ENCODE measurements at places on chromosomes 13 and 19.
A peak's percentile ranks its signal among the peaks of the same experiment; 100 is the strongest.

- no peak for DNase-seq
Measured at GRCh38 chr19:35882114-35882832, 13.9 kb downstream of the APLP1 start.

DNA sequence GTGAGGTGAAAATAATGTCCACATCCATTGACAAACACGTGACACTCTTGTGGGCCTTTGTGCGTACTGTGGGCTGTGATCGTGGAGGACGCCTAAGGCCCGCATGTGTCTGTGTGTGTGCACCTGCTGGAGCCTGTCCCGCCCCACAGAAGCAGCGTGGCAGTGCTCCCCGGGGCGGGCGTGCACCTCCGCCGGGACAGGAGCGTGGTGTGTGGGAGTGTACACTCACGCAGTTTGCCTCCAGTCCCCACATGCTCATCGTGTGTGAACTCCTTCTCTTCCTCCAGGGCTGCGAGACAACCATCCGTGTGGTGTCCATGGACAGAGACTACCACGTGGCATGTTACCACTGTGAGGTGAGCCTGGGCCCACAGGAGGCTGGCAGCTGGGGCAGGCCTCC, 13.9 kb downstream of the WTIP start:
- no peak for DNase-seq

DNA sequence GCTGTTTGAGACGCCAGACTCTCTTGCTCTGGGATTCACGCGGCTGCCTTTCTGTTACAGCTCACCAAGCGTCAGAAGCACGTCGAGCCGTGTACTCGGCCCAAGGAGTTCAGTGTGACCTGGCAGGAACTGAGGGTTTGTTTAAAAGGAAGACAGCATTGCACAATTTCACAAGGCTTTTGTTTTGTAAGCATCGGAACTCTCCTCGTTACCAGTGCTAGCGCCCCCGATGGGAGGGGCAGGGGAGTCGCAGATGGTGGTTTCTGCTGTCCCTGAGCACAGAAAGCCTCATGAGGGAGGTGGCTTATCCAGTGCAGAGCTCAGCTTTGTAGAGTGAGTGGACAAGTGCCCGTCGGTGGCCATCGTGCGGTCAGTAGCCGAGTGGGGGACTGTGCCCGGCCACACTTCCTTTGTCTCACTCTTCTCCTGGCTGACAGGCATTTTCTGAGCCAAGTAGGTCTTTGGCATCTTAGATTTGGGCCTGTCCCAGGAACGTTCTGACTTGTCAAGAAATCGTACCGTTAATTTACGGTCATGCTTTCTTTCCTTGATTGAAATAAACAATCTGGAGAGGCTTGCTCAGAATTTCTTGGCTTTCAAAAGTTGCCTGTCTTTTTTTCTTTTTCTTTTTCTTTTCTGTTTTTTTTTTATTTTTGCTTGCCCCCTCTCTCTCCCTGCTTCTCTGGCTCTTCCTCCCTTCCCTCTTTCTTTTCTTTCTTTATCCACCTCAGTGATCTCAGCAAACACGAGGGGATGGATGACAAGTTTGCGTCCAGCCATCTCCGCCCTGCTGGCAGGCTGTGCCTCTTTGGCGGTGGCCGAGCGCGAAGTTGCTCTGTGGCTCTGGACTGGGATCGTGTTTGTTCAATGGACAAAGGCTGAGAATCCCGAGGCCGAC, 7.7 kb downstream of the KDM4B start:
- no peak for DNase-seq

GRCh38 chr13:107332188-107332587, 764.3 kb upstream of the ARGLU1 start:
- DNase-seq: no peak

DNA sequence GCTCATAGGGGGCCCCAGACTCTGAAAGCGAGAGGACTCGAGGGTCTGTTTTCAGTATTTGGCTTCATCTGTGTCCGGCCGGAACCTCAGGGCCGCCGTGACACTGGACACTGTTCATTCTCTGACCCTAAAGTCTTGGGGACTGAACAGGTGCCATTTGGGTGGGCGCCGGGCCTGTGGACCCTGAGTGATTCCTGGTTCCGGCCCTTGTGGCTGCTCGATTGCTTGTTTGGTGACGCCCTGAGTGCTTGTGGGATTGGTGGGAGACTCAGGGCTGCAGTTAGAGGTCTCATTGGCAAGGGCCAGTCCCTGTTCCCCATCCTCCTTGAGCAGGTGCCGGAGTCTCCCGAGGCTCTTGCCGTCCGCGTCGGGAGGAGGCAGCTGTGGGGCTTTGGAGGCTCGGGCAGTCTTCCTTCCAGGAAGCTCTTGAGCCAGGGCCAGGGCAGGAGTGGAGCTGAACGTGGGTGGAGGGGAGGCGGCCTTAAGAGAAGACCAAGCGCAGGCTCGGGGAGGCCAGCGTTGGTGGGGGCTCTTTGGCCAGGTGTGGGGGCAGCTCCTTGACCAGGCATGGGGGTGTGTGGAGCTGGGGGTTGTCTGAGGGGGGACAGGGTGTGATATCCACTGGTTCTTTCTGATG, 4.7 kb downstream of the PTBP1 start:
- no peak for DNase-seq

DNA sequence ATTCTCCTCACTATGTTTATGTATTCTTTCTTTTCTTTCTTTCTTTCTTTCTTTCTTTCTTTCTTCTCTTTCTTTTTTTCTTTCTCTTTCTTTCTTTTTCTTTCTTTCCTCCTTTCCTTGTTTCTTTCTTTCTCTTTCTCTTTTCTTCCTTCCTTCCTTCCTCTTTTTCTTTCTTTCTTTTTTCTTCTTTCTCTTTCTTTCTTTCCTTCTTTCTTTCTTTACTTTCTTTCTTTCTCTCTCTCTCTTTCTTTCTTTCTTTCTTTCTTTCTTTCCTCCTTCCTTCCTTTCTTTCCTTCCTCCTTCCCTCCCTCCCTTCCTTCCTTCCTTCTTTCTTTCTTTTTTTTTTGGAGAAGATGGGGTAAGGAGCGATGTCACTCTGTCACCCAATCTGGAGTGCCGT, 1405.5 kb downstream of the SLITRK5 start:
- DNase-seq: no peak

DNA sequence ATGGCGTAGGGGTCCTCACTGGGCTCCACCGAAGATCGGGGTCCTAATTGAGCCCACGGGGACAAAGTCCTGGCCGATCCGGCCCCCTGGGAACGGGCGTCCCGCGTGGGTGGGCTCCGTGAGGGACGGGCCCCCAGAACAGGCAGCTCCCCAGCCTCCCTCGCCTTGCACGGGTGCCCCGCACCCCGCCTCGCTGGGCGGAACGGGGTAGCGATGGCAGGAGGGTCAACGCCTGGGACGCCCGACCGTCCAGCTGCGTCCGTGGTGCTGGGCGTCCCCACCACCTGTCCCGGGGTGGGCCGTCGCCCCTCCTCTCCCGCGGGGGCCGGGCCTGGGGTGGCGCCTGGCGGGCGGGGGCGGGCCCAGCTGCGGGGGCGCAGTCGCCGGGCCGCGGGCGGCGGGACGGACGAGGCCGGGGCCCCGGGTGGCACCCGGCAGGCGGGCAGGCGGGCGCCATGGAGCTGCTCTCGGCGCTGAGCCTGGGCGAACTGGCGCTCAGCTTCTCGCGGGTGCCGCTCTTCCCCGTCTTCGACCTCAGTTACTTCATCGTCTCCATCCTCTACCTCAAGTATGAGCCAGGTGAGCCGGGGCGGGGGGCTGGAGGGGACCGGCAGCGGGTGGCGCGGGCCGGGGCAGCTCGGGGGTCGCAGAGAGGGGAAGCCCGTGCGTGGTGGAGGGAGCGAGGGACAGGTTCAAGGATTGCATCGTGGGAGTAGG, at the start of gene TMEM38A:
TMEM38A (plus strand) TSS at position 377 of the 717 bp plus-strand sequence; CDS start at position 456, 79 bp downstream.
- peak; percentile 61 for DNase-seq

GRCh38 chr19:30824809-30825208, 452.6 kb downstream of the ZNF536 start:
- DNase-seq: no peak

DNA sequence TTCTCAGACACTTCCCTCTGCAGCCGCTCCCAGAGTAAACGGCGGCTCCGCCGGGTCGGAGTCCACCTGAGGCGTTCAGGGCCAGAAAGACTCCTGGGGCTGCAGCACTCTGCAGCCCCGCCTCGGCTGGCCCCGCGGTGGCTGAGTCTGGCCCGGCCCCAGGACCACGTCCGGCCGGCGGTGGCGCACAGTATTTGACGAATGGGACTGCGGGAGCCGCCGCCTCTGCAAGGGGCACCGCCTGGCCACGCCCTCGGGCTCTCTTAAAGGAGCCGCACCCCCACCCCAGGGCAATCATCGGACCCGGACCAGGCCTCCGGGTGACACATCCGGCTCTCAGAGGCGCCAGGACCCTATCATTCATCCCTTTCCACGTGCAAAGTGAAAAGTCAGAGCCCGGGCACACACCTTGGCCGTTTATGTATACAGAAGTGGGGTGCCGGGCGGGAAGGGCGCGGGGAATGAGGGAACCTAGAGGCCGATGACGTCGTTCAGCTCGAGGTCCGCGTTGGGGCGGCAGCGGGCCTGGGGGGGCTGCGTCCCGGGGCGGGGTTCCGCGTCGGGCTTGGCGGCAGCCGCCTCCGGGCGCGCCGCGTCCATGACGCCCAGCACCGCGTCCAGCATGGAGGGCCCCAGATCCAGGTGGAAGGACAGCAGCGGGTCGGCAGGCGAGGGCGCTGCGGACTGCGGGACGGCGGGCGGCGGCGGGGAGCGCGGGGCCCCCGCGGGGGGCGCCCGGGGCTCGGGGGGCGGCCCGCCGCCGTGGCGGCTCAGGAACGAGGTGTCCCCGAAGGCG, 1.2 kb upstream of the LENG9 start:
- DNase-seq: peak; percentile 94

DNA sequence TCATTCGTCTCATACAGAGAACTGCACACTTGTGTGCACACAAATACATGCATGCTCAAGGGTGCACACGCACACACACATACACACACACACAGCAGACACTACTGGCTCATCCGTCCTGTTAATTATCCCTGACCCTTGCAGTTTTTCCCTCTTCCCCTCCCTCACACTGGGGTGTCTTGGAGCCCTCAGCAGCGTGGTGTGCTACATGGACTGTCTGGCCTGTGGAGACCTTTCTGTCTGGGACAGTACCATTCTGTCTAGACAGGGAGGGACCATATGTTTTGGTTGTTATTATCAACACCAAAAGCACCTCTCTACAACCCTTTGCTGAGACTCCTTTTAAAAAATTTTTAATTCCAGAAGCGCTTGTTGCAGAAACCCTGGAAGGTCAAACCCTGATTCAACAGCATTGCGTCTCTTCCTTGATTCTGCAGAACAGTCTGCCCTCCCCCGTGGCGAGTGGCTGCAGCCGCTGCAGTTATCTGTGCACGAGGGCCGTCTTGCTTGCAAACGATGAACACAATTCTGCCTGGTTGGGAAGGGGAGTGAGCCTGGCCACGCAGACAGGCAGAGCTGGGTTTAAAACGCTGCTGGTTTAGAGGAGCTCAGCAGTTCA, 374.0 kb downstream of the IRS2 start:
- peak; percentile 81 for DNase-seq
